Fibroblast of skin of back (primary cell): ENCODE measurements at places on chromosomes 6 and 20.

GRCh38 chr6:148507774-148508173 lies 165.1 kb downstream of the SASH1 start:
- DNase-seq, result no peak

DNA sequence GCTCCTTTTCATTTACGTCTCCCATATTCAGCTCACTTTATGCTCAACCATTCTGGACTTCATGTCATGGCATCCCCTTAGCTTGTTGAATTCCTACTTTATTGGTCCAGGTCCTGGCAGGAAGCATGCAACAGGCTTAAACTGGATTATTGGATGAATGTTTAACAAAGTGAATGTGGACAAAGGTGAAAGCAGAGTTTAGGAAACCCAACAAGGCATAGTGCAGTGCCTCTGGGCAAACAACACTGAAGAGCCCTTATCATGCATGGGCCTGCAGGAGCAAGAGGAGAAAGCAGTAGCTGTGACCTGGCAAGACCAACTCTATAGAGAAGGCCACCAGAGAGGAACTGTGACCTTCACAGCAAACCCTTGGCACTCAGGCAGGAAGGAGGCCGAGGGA lies 5.3 kb upstream of the ANKRD66 start:
- no peak for DNase-seq

GRCh38 chr6:49509342-49509741 lies 9.6 kb downstream of the GLYATL3 start:
- no peak for DNase-seq

GRCh38 chr6:40349901-40350746 lies 237.0 kb downstream of the LRFN2 start:
- DNase-seq, result no peak

GRCh38 chr6:13012977-13013680 lies 296.6 kb downstream of the PHACTR1 start:
- peak; percentile 4 for DNase-seq

DNA sequence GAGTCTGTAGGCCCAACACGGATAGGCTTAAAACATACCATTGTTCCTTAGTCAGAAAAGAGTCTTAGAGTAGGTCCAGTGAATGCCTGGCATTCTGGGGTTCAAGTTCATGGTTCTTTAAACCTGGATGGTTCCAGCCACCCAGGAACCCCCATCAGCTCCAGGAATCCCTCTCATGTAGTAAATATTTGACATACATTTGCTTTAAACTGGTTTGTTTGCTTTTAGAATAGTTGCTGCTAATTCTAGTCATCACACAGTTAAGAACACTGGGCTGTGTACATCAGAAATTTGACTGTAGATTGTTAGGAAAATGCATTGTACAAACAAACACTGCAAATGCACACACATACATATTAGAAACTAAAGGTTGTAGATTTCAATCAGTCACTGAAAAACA lies 30.6 kb upstream of the PBOV1 start:
- no peak for DNase-seq

- no peak for DNase-seq
These were observed 14.3 kb upstream of the INSM1 start for GRCh38 chr20:20353576-20353975.

- DNase-seq, result peak; percentile 39
These were observed at the start of gene ARFGEF3 for GRCh38 chr6:138161338-138162110. TSS of gene ARFGEF3 (plus strand) at chr6:138161939. CDS start at chr6:138162087, 148 bp downstream.

DNA sequence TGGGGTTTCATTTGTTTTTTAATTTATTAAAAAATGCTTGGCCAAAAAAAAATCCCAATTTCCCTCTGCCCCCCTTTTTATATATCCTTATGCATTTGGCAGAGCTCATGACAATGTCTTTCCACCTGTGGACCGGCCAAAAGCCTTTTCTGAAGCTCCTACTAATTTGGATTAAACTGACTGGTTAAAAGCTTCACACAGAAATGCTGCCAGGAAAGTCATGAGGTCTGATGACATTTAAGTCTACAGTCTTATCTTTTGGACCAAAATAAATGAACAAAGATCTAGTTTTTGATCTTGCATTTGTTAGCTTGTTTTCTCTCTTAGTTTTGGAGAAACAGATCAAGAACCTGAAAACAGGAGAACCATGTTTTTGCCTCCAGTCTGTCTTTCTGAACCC lies 66.1 kb downstream of the TRMT11 start:
- no peak for DNase-seq

GRCh38 chr20:33859157-33859695 lies 48.1 kb downstream of the CHMP4B start:
- no peak for DNase-seq

DNA sequence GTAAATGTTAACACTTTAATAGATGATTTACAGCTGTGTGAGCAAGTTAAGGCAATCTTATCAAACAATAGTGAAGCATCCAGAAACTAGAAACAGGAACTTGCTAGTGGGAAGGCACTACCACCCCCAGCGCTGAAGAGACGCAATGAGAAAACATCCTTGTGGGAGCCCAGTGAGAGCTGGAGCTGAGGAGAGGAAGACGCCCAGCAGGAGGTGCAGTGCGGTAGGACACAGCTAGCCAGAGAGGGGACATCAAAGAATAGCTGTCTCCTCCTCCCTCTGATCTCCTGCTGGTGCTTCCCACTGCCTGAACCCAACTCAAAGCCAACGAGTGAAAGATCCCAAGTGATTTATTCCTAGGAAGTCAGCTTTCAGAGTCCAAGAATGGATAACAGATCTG lies 140.3 kb downstream of the COL12A1 start:
- DNase-seq, result peak; percentile 78

DNA sequence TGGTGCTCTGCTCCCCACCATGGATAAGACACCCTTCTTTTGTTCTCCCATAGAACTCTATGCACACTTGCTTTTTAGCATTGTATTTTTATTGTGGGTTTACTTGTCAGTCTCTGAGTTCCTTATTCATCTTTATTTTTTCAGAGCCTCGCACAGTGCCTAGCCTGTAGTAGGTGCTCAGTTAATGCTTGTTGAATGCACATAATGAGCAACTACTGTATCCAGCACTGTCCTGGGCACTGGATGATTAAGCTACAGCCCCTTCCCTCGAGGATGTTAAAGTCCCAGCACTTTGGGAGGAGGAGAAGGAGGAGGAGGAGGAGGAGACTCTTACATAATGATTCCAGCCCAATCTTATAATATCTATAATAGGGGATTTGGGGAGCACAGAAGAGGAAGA lies 16.8 kb downstream of the MMP24 start:
- DNase-seq, result no peak

- DNase-seq, result no peak
These were observed 469.8 kb upstream of the SOX4 start for GRCh38 chr6:21123507-21124436.

GRCh38 chr6:147135211-147135681 lies 69.0 kb upstream of the STXBP5 start:
- DNase-seq, result peak; percentile 23

DNA sequence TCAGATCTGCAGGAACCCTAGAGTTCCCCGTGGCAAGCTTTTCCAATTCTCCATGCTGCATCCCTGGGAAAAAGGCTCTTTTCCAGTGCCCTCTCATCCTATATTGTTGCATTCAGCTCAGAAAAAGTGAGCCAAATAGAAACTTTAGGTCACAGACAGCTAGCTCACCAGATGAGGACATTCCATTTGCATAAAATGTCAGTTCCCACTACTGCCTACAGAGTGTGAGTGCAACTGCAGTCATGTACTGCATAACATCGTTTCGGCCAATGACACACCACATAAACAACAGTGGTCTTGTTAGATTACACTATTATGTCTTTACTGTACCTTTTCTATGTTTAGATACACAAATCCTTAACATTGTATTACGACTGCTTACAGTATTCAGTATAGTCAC lies 8.6 kb downstream of the HS3ST5 start:
- no peak for DNase-seq
